ENCODE measurements at places on chromosomes 2 and 18.

- DNase-seq = no peak
These were observed 53.5 kb upstream of the RMDN2 start for GRCh38 chr2:37871456-37872191.

DNA sequence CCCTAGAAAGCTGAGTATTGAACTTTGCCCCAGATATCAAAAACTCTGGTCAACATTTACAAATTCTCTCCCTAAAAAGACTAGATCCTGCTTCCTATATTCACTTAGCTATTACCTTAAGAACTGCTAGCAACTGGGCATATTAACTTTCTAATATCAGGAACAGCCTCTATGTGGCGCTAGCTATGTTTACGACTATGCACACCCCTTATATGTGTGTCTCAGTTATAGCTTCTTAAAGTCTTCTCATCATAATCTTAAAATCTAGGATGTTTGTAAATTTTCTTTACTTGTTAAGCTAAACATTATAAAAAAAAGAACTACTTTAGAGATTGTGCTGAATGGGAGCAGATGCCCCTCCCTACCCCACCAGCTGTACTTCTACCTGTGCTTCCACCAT is 1.7 kb upstream of the STAMBP start:
- no peak for DNase-seq

- DNase-seq = no peak
These were observed 75.6 kb upstream of the ID2 start for GRCh38 chr2:8606226-8606625.

DNA sequence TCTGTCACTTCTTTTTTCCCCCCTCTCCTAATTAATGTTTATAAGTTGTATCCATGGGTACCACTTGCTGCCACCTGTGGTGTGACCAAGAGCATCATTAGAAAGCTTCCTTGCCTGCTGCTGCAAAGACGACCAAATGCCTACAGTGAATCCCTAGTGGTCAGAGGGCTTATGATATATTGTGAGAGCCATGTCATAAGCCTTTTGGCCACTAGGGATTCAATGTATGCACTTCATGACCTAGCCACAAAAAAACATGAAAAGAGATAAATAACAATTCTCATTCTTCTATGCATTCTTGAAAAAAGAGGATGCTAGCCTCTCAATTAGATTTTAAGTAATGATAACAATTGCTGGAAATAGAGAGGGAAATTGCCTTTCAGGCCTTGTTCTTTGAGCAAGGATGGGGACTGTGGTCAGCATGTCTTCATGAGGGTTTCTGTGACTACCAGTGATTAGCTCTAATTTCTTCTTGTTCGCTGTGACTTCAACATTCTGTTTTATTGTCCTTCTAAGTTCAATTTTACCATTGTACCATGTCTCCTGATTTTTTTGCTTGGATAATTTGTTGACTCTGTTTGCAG is 435.3 kb downstream of the TGIF1 start:
- DNase-seq = no peak

- DNase-seq = peak; percentile 2
These were observed 496.1 kb upstream of the RAB6C start for GRCh38 chr2:129483366-129483765.

DNA sequence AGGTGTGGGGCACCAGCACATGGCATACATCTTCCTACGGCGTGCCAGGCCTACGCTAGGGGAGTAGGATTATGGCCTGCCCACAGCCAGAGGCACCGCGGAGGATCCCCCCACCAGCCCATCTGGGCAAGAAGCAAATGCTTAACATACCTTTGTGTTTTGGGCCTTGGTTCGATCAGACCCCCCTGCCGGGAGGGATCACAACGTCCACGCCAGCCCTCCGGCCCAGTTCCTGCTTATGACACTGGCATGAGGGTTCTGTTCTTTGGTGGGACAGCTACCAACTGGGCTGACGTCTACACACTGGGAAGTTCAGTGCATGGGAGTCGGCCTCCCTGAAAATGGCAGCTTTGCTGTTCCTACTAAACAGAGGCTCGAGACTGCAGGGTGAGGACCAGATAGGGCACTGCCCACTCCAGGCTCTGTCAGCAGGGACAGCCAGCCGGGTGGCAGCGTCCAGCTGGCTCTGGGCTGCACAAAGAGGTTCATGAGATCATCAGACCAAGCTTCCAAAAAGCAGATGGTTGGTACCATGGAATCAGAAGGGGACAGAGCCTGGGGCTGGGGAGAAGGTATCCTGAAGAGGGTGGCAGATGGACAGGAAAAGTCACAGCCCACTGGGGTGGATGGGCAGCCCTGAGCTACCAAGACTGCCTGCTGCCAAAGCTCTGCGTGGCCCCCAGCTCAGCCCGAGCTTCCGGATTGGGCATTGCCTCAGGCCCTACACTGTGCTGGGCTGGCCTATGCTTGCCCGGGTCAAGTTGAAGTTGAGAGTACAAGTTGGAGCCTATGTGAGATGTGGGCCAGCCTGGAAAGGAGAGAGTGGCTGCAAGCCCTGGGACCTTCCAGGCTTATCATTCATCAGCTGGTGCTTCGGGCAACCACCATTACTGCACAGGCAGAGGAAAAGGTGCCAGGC is 61.7 kb upstream of the TEX51 start:
- no peak for DNase-seq

- no peak for DNase-seq
These were observed 583.1 kb downstream of the XIRP2 start for GRCh38 chr2:167471332-167471731.

GRCh38 chr2:28979576-28980366 is 1.3 kb upstream of the TOGARAM2 start:
- no peak for DNase-seq

DNA sequence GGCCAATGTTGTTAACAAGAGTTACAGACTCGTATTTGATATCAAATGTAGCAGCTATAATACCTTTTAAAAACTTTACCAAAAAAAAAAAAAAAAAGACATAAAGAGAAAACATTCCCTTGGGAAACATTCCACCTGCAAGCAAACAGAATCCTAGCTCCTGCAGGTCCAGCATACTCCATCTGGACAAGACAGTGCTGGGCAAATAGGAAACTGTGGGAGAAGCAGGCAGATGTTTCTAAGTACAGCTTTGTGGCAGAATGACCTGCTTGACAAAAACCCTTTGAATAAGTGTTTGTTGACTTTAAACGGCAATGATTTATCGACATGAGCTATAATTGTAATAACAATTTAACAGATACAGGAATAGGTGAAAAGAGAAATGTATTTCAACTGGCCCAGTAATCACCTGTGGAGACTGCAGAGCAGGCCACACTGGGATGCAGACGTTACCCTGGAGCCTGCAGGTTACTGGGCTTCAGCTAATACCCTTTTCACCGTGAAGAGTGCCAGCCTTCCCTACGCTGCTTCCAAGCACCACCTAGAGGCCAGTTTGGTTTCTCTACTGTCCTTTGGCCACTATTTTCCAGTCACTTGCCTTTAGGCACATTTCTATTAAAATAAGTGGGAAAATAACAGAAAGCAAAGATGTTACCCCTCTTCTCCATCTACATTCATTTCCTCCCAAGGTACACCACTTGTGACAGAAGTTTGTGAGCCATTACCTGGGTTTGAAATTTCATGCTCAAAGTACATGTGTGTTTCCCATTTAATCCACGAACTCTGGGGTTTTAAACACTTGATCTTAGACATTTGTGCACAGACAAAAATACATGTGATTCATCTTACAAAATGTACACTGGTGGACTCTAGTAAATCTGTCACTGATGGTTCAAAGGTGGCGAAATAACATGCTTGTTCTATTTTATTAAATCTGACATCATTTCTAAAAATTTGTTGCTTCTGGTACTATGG is 96.9 kb upstream of the ZNF397 start:
- peak; percentile 41 for DNase-seq

DNA sequence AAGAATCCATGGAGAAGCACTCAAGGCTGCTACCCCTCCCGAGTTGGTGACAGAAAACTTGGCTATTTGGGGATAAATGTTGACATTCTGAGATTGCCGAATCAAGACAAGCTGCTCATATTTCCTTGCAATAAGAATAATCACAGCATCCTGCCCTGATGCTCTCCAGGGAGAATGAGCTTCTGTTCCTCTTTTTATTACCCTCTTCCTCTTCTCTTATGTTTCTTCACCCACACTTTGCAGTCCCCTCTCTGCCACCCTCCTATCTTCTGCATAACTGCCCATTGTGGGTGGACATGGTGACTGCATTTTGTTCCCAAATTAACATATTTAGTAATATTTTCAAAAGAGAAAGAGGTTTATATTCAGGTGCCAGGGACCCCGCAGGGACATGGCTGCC is 11.9 kb upstream of the MSGN1 start:
- no peak for DNase-seq

- DNase-seq = no peak
These were observed 288.2 kb downstream of the IKZF2 start for GRCh38 chr2:212863185-212863588.

GRCh38 chr2:99365661-99366060 is 28.5 kb downstream of the EIF5B start:
- DNase-seq = no peak

- no peak for DNase-seq
These were observed 116.0 kb upstream of the CCDC195 start for GRCh38 chr2:224832207-224832606.

DNA sequence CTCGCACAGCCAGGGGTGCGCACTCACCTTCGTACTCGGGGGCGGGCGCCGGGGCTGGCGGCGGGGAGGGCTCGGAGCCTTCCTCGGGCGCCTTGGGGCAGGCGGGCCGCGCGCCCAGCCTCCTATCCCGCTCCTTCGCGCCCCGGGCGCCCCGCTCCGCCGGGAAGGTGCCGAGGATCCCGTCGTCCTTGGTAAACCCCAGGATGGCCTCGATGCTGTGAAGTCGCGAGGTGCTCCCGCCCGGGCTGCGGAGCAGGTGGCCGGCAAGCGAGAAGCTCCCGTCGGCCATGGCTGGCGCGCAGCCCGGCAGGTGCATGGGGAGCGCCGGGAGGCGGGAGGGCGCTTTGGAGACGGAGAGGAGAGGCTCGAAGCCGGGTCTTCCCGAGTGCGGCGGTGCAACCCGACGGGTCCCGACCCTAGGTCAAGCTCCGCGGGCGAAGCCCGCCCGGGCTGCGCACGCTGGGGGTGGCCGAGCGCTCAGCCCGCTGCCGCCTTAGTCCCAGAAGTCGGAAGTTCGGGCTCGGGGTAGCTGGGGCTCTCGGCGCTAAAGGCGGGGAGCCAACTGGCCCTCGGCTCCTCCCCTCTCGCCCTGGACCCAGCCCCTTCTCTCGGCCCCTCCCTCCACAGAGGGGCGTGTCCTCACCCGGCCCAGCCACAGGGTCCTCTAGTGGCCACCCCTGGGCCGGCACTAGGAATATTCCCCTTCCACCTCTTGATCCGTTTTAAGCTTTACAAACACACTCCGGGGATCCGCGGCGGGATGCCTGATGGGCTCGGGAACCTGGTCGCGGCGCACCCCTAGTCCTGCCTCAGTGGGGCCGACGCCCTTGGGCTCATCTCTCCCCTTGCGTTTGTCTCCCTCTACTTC is at the start of gene RAX:
Gene RAX, minus strand, starts transcription at position 564 of the 868 bp plus-strand sequence. Its CDS starts 248 bp downstream, at position 316.
- DNase-seq = no peak

- no peak for DNase-seq
These were observed 26.5 kb downstream of the EIF4E2 start for GRCh38 chr2:232576995-232577394.

- DNase-seq = no peak
These were observed 28.1 kb downstream of the COLEC11 start for GRCh38 chr2:3622967-3623366.

DNA sequence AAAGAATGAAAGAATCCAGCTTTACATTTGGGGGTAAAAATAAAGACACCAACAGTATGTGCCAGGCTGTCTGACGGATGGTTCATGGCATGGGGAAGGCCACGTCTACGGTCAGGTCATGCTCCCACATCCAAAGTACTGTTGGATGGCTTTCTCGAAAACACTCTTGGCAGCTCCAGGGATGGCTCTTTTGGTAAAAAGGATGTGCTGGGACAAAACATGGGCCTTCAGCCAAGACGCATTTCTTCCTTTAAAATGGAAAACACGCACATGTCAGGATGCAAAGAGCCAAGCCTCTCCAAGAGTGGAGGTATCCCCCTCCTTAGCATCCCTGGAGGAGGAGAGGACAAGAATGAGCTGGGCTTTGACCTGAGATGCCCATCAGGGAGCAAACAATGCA is 376.5 kb upstream of the KLHL29 start:
- no peak for DNase-seq

GRCh38 chr18:43587538-43588153 is 310.4 kb upstream of the SYT4 start:
- no peak for DNase-seq

DNA sequence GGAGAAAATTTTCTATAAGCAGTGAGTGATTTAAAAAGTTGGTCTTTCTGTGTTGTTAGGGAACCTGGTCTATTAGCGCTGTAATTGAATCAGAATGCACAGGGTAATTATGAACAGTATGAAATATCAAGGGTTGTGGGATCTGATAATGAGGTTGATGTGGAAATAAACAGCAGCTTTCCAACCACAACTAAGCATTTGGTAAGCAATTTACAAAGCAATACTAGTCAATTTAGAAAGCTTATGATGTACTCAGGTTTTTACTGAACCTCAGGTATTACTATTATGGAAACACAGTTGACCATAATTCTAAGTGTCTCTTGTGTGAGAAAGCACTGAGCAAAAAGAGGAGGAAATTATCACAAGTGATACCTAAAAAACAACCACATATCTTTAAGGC is 11.0 kb upstream of the SMCHD1 start:
- DNase-seq = no peak

GRCh38 chr2:13034861-13035260 is 318.1 kb downstream of the TRIB2 start:
- DNase-seq = no peak

GRCh38 chr2:3488855-3489763 is 30.2 kb downstream of the ADI1 start:
- no peak for DNase-seq

DNA sequence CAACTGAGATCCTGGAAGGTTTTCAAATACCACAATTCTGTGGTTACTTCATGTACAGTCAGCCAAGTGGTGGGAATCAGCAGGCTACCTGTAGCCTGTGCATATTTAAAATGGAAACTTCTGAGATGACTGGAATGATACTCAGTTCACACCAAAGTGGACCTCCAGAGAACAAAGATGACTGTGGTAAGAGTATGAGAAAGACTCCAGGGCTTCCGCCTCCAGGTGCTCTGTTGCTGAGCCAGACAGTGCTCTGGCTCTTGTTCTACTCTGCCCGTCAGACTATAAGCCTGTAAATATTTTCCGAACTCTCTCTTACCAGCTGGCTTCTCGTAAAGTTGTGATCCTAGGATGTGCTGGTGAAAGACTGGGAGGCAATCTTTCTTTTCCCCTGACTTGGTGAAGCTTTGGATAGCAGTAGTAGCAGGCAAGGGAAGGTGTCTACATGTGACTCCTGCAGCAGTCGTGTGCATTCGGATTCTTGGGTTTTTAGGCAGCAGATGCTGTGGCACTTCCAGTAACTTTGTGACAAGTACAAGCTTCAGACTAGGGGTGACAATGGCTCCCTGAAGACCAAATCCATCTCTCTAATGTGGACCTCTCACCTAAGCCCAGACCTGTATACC is 23.1 kb downstream of the ST3GAL5 start:
- no peak for DNase-seq

DNA sequence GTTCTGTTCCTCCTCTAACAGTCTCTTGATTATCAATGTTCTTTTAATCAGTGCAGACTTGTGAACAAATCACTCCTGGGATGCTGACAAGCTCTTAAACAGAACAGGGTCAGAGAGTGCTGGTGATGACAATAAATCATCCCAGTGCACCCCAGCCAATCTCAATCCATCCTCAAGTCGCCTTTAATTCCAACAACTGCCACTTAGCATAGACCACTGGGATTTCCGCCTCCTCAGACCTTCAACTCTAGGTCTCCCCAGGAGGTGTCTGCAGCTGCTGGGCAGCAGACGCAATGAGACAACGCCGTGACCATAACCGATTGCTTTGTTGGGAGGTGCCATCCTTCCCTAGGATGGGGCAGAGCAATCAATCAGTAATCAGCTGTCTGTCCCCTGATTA is 184.2 kb upstream of the ACAA2 start:
- no peak for DNase-seq

GRCh38 chr2:171490577-171490976 is 31.7 kb upstream of the CYBRD1 start:
- no peak for DNase-seq
